ENCODE measurements at places on chromosomes 16 and 17.
A peak's percentile ranks its signal among the peaks of the same experiment; 100 is the strongest.

- no peak for DNase-seq
Observed at GRCh38 chr17:17443173-17443572, 33.6 kb upstream of the MED9 start.

GRCh38 chr16:56700631-56701030 lies 18.4 kb downstream of the MT1X start:
- DNase-seq = no peak

DNA sequence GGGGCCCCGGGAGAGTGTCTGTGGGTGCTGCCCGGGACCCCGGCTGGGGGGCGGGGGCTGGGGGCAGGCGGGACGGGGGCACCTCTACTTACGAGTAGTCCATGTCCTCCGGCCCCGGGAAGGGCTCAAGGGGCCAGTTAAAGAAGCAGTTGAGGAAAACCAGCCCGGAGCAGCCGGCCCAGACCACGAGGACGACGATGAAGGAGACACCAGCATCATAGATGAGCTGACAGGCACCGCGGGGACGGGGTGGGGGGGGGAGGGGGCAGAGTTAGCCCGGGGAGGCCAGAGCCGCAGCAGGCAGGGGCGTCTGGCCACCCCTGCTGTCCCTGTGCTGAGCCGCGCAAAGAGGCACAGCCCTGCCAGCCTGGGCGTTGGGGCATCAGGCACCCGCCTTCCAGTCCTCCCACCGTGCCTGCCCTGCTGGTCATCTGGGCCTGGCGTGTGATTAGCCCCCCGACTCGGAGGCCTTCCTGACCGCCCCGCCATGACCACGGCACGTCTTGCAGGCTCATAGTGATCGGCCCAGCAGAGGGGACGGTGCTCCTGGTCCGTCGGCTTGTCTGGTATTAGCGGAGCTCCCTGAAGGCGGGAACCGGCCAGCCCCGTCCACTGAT lies 29.0 kb upstream of the PITPNA start:
- DNase-seq = no peak

GRCh38 chr16:69094501-69094900 lies 11.0 kb upstream of the HAS3 start:
- DNase-seq = no peak

DNA sequence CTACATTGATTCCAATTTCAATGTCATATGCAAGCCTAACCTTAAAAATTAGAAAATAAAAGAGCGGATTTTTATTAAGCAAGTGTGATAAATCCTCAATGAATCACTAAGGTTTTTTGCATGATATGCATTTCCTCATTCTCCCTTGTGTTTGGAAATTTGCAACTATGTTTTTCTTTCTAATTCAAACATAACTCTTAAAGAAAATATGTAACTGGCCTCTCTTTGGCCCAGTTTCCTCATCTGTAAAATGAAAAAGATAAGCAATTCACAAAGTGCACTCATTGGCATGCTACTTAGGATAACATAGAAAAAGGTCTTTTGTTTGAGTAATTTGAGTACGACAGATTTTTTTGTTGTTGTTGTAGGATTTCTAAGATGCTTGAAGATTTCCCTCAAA lies 295.5 kb downstream of the CDH11 start:
- no peak for DNase-seq

DNA sequence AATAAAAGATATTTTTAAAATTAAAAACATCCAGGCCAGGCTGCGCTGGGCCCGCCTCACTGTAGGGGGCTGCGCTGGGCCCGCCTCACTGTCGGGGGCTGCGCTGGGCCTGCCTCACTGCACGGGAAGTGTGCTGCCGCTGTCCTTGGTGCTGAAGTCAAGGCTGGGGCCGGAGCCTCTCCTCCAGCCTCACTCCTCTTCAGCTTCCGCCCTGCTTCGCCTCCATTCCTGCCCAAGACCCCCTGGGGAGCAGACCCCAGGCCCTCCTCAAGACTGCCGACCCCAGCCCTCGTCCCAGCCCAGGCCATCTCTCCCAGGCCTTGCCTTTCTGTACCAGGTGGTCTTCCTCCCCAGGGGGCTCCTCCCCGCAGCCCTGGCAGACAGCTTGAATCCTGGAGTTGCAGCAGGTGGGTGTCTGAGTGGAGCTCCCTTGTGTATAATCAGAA lies 26.2 kb downstream of the ENDOV start:
- DNase-seq = peak; percentile 20

GRCh38 chr17:78118801-78119241 lies 9.7 kb downstream of the TMC6 start:
- no peak for DNase-seq

DNA sequence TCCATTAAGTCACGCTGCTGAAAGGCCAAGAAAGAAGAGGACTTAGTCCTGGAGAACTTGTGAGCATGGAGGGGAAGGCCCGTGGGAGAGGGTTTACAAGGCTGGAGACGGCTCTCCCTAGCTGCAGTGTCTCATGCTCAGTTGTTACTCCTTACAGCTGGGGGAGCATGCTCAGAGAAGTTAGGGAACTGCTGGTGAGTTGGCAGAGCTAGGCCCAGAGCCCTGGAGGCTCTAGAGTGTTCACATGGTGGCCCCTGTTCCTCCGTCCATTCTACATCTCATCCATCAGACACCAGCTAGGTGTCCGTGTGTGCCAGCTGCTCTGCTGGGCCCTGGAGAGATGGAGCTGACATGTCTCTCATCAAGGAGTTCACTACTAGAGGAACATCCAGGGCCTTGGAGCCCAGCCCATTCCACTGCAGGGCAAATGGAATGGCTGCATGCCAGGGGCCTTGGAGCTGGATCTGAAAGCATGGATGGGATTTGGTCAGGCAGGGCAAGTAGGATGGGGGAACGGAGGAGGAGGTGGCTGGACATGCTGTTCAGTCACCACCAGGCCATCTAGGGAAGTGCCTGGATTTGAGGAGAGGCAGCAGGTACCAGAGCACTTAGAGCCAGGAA lies 6.3 kb downstream of the XYLT2 start:
- DNase-seq = no peak

DNA sequence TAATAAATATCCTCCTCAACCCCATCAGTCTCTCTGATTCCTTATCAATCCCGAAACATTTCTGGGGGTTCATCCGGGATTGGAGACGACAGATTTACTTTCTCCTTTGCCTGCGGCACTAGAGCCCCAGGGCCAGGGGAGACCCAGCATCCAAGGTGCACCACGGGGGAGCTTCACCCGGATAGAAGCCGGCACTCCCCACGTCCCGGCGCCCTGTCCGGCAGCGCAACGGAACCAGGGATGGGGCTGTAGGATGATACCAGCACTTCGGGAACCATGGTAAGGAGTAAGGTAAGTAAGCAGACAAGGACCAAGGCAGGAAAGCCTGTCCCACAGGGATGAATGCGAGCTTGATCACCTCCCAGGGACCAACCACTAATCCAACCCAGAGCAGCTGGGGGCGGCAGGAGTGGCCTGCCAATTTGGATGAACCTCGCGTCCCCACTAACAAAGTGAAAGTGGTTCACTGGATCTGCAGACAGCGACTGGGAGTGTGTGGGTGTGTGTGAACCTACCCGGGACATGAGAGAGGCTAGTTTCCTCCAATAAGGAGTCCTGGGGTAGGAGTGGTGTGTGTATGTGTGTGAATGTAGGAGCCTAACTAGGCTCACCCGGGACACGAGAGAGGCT lies 11.9 kb downstream of the POLR3K start:
- DNase-seq = no peak

DNA sequence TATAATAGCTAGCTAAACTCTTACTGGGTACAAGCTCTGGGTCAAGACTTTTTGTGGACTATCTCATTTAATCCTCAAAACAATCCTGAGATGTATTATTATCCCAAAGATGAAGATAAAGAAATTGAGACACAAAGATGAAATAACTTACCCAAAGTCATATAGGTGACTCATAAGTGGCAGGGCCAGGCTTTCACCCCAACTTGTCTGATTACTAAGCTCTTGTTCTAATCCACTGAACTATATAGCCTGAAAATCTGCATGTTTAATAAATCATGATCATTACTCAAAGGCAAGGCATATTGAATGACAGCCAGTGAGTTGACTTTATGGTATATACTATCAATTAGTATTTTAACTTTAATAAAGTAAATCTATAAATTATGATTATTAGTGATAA lies 77.4 kb downstream of the SKAP1 start:
- DNase-seq = no peak

- peak; percentile 47 for DNase-seq
Observed at GRCh38 chr16:17476414-17477259, 5.9 kb upstream of the XYLT1 start.

DNA sequence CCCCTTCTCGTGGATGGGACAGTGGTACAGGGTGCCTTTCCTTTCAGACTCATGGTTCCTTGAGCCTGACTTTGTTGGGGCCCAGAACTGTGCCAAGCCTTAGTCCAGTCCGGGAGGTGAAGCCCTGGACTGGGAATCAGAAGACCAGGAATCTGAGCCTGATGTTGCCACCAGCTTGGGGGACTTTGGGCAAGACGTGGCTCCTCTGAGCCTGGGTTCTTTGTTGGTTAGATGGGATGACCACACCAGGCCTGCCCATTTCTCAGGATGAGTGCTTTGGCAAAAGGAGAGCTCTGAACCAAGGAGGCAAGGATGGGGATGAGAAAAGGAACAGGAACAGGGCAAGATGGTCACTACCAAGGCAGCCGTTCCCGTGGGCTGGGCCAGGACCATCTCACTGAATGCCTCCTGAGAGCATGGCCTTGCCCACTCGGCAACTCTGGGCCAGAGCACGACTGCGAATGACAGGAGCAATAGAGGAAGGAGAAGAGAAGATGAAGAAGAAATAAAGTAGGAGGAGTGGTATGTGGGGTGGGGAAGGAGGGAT lies 32.5 kb downstream of the PITPNM3 start:
- DNase-seq = no peak

DNA sequence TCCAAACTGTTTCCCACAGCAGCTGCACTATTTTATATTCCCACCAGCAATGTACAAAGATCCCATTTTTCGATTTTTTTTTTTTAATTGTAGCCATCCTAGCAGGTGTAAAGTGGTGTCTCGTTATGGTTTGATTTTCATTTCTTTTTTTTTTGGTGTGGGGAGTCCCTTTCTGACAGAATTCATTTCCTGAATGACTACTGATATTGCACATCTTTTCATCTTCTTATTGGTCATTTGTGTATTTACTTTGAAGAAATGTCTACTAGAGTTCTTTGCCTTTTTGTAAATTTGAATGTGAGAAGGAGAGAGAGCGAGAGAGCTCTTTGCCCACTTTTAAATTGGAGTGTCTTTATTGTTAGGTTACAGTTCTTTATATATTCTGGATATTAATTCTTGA lies 14.0 kb downstream of the CYB5B start:
- DNase-seq = peak; percentile 48

- no peak for DNase-seq
Observed at GRCh38 chr16:46693598-46693997, 4.1 kb downstream of the ORC6 start.

DNA sequence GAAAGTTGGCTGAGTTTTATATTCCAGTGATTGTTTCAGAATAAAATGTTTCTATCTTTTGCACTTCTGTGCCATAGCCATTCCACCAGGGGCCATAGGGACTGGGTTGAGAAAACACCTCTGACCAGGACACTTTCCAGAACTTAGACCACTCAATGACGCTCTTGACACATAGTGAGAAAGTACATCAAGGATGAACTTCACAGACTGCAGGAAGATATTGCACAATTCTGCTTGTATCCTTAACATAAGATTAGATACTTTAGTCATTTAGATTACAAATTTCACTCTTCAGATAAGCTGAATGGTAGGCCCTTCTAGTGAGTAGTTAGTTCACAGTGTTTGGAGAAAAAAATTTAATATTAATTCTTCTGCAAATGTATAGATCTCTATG lies 13.0 kb upstream of the MPHOSPH6 start:
- DNase-seq = no peak

DNA sequence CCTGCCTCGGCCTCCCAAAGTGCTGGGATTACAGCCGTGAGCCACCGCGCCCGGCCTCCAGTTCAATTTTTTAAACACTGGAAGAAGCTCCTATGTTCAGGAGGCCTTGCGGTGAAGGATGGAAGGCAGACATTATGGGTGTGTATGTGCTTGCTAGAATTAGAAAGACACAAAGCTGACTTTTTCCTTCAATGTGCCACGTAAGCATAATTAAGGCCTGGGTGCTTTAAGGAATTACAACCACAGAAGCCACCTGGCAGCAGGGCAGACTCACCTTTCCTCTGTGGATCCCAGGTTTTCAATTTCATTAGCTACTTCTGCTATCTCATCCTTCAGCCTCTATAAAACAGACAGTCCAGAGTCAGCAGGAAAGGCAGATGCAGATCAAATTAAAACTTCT lies 74.2 kb downstream of the CYTH1 start:
- no peak for DNase-seq

GRCh38 chr17:72565758-72566157 lies 444.9 kb downstream of the SOX9 start:
- DNase-seq = no peak

DNA sequence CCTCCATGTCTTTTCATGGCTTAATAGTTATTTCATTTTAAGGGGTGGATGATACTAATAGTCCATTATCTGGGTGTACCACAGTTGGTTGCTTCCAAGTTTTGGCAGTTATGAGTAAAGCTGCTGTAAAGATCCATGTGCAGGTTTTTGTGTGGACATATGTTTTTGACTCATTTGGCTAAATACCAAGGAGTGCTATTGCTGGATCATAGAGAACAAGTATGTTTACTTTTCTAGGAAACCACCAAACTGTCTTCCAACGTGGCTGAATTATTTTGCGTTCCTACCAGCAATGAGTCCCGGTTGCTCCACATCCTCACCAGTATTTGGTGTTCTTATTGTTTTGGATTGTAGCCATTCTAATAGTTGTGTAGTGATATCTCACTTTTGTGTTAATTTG lies 181.9 kb downstream of the SPECC1 start:
- no peak for DNase-seq

- DNase-seq = no peak
Observed at GRCh38 chr16:23855010-23855409, 19.2 kb downstream of the PRKCB start.

GRCh38 chr17:43548689-43549379 lies 2.7 kb upstream of the ETV4 start:
- DNase-seq = no peak

GRCh38 chr16:85862476-85863383 lies 36.2 kb upstream of the IRF8 start:
- DNase-seq = no peak

DNA sequence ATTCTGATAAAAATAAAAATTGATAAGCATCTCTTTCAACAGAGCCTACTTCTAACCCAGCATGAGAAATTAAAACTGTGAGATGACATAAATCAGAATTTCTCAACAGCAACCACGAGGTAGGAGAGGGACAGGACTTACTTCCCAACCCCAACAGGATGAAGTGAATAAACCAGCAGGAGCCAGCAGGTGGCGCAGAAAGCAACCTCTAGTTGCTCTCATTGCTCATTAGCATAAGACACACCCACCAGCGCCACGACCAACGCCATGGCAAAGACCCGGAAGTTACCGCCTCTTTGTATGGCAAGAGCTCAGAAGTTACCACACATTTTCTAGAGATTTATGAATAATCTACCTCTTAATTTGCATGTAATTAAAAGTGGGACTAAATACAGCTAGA lies 189.4 kb upstream of the CDH8 start:
- DNase-seq = peak; percentile 28

DNA sequence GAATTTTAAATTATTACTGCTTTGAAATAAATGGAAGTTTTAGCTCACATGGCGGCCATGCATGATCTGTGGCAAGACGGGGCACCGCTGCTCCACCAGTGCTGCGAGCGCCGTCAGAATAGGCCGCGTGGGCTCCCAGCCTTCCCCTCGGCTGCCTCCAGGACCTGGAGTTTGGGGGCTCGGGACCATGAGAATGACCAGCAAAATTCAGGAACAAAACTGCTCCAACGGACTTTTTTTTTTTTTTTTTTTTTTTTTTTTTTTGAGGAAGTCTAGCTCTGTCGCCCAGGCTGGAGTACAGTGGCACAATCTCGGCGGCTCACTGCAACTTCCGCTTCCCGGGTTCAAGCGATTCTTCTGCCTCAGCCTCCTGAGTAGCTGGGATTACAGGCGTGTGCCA lies 38.3 kb upstream of the AKAP1 start:
- DNase-seq = no peak

Data from activated CD4-positive, alpha-beta T cell treated with anti-CD3 and anti-CD28 coated beads, Interleukin-2, Interleukin-4, amounts not matched to agents 100 ng/mL and 50 ng/mL, durations not matched to agents 16 hours and 8 hours (primary cell).